ENCODE measurements at places on chromosomes 12 and 14.
A peak's percentile ranks its signal among the peaks of the same experiment; 100 is the strongest.

GRCh38 chr12:9797722-9798619, 29.3 kb upstream of the KLRF1 start:
- DNase-seq = peak; percentile 42

DNA sequence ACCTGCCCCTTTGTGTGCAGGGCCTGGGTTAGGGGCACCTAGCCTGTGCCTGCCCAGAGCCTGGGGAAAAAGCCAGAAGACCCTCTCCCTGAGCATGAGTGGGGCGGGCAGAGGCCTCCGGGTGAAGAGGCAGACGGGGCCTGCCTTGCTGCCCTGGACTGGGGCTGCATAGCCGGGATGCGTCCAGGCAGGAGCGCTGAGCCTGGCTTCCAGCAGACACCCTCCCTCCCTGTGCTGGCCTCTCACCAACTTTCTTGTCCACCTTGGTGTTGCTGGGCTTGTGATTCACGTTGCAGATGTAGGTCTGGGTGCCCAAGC, 216.1 kb downstream of the TMEM121 start:
- no peak for DNase-seq

GRCh38 chr14:24439830-24440605, 2.6 kb downstream of the SDR39U1 start:
- no peak for DNase-seq

DNA sequence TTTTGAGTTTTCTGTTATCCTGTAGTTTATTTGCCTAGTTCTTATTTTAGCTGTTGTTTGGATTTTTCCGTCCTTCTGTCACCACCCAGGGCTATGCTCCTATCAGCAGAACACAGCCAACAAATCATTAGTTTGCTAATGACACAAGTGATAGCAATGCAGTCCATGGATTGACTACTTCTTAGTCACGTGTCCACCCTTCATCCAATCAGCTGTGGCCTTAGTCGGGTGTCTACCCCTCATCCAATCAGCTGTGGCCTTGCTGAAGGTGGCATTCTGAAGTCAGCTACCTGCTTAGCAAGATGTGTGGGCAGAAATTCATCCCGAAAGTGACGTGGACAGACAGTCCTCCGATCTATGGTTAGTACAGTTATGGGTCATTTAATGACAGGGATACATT, 182.3 kb downstream of the GALC start:
- DNase-seq = no peak

GRCh38 chr12:32010631-32011336, 51.6 kb downstream of the RESF1 start:
- DNase-seq = no peak

GRCh38 chr12:109093022-109093918, at the start of gene ALKBH2:
Gene ALKBH2, minus strand, starts transcription at chr12:109093472. Its CDS starts 686 bp downstream, at chr12:109092786.
- DNase-seq = peak; percentile 95

- no peak for DNase-seq
These were observed 136.6 kb downstream of the SSPN start for GRCh38 chr12:26331960-26332359.

- no peak for DNase-seq
These were observed 50.3 kb downstream of the CIT start for GRCh38 chr12:119826661-119827445.

DNA sequence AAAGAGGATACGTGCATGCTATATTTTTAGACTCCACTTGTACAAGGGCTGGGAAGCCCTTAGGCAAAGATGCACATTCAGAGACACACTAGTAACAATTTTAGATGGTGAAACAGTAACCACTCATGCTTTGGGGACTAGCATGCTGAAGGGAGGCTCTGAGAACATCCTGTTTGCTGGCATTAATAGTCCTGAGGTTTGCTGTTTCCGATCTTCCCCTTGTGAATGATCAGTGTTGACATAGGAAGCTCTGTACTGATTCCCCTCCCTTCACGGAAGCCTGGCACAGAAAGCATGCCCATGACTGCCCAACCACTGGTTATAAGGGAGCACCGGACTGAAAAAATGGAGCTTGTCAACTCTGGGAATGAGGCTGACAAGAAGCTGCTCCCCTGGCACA, 164.6 kb downstream of the GCH1 start:
- peak; percentile 34 for DNase-seq

DNA sequence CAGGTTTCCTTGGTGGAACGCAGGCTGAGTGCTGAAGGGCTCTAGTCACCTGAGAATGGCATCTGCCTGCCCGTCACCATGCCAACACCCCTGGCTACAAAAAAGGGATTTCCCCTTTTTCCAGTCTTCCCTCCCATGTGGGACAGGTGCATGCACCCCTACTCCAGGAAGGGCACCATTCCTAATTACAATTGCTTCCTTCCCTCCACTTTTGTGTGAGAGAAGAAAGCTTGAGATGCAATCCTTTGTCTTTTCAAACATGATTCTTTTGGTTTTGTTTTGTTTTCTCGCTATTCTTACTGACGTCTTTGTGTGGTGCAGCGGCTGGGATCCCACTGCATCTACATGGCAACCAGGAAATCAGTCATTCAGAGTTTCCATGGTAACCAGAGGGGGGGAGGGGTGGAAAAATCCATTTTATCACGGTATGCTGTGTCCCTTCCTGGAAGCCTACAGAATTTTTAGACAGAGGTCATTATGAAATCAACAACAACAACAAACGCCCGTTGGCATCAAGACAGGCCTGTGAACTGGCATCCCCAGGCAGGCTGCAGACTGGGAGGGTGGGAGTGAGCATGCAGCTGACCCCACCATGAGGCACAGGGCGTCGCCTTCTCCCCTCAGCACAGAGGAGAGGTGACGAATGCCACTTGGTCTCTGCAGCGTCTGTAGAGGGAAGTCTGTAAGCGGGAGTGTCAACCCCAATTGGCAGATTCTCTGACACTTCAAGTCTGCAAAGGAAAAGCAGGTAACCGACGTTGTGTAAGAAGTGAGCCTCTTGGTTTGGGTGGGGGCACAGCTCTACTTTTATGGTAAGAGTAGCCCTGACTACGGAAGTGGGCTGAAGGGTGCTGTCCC, 13.6 kb upstream of the GNG2 start:
- peak; percentile 63 for DNase-seq

DNA sequence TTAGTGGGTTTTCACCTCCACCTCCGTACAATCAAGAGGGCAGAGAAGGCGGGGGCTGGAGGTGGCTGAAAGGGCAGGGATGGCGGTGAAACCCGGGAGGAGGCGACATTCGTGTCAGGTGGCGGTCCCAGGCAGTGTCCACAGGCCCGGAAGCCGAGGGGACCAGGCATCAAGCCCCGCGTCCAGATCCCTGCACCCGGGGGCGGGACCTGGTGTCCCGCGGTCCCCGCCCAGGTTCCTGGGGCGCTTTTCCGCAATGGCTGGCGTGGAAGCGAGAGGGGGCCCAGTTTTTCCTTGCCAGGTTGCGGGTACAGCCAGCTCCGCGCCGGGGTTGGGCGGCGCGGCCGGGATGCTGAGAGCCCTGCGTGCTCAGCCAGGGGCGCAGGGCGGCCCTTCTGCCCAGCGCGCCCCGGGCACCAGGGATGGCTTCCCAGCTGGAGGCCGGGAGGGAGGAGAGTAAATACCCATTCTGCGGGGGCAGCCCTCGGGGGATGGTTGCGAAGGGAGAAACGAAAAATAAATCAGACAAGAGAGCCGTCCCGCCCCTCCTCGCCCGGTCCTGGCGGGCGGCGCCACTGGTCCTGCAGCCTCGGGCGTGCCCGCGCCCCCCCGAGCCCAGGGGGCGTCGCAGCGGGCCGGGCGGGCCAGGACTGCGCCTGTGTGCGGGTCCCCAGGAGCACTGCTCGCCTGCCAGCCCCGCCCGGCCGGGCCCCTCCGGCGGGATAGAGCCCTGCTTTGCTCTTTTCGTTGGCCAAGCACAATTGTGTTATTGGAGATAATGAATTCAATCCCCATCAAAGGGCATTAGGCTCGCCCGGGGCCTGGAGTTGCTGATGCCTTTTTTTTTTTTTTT, 11.5 kb downstream of the FOXA1 start:
- no peak for DNase-seq

DNA sequence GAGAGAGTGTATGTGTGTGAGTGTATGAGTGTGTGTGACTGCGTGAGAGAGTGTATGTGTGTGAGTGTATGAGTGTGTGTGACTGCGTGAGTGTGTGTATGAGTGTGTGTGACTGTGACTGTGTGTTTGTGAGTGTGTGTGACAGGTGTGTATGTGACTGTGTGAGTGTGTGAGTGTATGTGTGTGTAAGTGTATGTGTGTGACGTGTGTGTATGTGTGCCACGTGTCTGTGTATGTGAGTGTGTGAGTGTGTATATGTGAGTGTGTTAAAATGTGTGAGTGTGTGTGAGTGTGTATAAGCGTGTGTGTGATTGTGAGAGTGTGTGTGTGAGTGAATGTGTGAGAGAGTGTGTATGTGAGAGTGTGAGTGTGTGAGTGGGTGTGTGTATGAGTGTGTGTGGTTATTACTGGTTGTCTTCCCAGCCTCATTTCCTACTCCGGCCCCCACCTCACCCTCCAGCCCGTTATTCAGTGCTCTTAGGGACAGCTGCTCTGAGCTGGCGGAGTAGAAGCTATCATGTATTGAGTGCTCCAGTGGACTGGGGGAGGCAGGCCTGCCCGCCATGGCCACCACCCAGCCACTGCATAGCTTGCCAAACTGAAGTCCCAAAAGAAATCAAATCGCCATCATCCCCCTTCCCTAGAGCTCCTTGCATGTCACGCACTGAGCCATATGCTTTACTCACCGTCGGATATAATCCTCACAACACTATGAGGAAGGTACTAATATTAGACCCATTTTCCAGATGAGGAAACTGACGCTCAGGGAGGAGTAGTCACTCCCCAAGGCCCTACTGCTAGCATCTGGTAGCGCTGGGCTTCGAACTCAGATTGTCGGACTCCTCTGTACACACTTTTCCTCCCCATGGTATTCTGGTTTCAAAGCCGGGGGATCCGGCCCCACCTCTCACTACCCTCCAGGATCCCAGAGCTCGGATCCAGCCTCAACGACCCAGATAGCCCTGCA, 10.3 kb upstream of the MYL2 start:
- DNase-seq = no peak

- no peak for DNase-seq
These were observed 3.9 kb upstream of the KRT79 start for GRCh38 chr12:52837781-52838608.

GRCh38 chr12:49892732-49893317, 10.9 kb downstream of the FAIM2 start:
- DNase-seq = no peak

GRCh38 chr12:55893723-55894122, 34.0 kb downstream of the PYM1 start:
- no peak for DNase-seq

- peak; percentile 72 for DNase-seq
These were observed 16.3 kb upstream of the RFLNA start for GRCh38 chr12:124278389-124279101.

GRCh38 chr14:65846196-65846868, 433.8 kb downstream of the FUT8 start:
- DNase-seq = peak; percentile 29

DNA sequence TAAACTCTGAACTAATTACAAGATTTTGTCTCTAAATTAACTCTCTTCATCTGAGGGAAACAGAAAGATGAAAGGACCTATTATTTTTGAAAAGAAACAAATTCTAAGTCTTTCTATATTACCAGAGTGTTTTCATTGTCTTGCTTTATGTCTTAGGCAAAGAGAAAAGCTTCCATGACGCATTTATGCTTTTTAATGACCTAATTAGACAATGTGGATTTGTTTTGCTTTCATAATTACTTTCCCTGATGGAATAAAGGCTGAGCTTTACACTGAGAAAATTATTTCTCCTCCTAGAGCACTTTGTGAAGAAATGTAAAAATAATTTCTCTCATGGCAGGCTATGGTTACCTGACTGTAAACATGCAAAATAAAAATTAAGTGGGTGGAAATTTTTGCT, 138.0 kb upstream of the SLCO1C1 start:
- no peak for DNase-seq

GRCh38 chr12:110638796-110639195, 24.9 kb downstream of the TCTN1 start:
- DNase-seq = no peak

- DNase-seq = no peak
These were observed 42.3 kb downstream of the GNS start for GRCh38 chr12:64716839-64717455.

DNA sequence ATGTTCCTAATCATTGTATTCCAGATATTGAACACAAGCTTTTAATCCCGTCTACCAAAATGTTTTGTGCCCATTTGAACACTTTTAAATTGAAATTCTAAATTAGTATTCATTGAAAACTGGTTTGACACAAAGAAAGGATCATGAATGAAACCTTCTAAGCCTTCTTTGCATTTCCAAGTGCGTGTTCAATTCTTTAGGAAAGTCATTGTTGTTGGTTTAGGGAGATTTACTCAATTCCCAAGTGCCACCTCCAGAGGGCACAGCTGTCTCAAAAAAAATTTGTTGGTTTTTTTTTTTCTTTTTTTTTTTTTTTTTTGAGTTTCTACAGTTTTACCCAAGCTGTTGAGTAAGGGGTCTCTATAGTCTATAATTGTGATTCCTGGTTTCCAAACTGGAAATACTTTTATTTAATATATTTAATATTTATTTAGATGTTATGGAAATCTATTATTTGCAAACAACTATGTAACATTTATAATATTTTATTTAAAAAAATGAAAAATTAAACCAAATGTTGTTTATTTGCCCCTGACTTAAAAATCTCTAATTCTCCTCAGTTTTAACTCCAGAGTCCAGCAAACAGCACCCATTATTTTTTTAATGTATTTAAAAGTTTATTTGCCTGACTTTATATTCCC, 79.9 kb downstream of the NEDD1 start:
- peak; percentile 30 for DNase-seq

- DNase-seq = peak; percentile 90
These were observed 733 bp upstream of the P3H3 start for GRCh38 chr12:6827437-6827911.

DNA sequence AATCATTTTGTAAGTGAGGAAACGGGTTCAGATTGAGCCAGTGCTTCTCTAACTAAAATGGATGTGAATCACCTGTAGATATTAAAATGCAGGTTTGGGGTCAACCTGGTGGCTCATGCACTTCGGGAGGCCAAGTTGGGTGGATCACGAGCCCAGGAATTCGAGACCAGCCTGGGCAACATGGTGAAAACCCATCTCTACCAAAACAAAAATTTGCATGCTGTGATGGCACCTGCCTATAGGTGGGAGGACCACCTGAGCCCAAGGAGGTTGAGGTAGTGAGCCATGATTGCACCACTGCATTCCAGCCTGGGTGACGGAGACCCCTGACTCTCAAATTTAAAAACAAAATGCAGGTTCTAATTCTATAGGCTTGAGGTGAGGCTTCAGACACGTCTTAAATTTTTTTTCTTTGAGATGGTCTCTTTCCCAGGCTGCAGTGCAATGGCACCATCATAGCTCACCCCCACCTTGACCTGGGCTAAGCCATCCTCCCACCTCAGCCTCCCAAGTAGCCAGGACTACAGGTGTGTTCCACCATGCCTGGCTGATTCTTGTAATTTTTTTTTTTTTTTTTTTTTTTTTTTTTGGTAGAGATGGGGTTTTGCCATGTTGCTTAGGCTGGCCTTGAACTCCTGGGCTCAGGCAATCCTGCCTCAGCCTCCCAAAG, 9.0 kb downstream of the TUBA1C start:
- DNase-seq = no peak

DNA sequence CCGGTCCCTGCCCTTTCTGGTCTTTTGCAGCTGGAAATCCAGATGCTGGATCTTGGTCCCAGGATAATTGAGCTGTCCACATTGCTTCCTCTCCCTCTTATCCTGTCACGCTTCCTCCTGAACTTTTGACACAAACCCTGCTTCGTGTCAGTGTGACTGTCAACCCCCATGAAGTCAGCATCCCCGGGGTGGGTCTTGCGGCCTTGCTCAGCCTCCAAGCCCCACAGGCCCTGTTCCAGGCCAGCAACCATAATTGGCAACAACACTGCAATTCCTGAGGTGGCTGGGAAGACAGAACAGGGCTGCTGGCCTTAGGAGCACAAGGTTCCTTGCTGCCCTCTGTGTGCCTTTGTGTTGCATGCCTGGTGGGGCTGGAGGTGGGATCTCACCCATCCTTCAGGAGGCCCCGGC, 74.9 kb downstream of the NTF3 start:
- DNase-seq = no peak
